ENCODE measurements at places on chromosomes 4 and X. TPM values are rescaled to one million over a fixed set of nuclear protein-coding genes. Genes with fewer than 3 reads are reported as not detected.

Gene TCP11X2
- not detected for total RNA-seq

Gene CWH43
- total RNA-seq, result not detected

Gene NPY1R
- total RNA-seq, result not detected

Gene BRS3
- not detected for total RNA-seq

DNA sequence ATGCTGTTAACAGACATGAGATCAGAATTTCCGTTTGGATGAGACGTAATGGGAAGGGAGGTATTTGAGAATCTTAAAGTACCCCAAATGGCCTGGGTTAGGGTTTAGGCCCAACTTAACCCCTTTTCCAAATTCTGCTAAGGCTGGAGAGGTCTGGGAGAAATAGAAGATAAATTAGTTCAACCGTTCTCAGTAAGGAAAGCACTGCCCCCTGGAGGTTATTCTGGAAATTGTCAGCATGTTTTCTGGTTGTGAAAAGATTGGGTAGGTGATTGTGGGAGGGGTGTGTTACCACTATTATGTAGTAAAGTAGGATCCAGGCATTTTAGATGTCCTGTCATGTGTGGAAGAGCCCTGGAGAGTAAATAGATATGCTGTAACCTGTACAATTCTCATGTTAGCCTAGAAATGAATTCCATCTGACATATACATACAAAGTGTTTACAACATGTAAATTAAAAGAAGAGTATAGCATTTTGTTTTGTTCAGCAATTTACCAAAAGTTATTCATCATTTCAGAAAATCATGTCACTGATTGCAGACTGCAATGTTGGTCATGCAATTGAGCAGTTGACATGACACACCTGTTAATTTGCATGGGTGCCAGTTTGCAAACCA lies 26.8 kb upstream of the GRXCR1 start:
- peak; percentile 18 for DNase-seq
- H3K27me3 ChIP-seq, result no peaks in the 10 kb centered on the region
- H3K36me3 ChIP-seq, result no peaks in the 10 kb centered on the region
- no peaks in the 10 kb centered on the region for H3K4me1 ChIP-seq
- H3K27ac ChIP-seq, result no peak overlapping the region

DNA sequence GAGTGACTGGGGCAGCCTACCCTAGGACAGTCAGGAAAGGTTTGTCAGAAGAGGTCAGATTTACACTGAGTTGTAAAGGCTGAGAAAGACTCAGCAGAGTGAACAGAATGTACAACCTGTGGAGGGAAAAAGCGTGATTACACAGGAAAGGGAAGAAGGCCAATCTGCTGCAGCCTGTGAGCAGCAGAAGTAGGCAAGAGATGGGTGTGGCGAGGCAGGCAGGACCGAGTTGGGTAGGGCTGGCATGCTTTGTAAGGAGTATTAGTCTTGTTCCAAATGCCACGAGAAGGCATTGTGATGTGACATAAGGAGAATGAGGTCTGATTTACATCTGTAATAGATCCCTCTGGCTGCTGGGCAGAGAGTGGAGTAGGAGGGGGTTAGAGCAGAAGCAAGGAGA lies 12.6 kb downstream of the SGMS2 start:
- no peaks in the 10 kb centered on the region for H3K27me3 ChIP-seq
- no peak overlapping the region for H3K27ac ChIP-seq
- DNase-seq, result no peak

DNA sequence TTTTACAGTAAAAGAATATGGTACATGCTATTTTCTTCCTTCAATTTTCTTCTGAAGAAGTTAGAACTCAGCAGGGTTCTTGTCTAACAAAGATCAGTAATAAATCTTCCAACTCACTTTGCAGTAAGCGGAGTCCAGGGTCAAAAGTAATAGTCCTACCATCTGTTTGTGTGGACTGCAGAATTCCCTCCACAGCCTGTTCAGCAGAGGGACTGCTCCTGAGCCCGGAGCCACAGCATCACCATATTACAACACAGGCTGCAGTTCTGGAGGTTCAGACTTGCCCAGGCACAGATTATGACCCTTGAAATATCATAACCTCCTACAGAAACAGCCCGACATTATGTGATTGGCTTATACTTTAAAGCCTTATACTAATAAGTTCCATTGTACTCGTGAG lies 10.3 kb downstream of the FHDC1 start:
- H3K4me1 ChIP-seq, result no peaks in the 10 kb centered on the region
- no peaks in the 10 kb centered on the region for H3K36me3 ChIP-seq
- H3K4me3 ChIP-seq, result no peak overlapping the region
- no peak overlapping the region for H3K27ac ChIP-seq
- no peak for DNase-seq

DNA sequence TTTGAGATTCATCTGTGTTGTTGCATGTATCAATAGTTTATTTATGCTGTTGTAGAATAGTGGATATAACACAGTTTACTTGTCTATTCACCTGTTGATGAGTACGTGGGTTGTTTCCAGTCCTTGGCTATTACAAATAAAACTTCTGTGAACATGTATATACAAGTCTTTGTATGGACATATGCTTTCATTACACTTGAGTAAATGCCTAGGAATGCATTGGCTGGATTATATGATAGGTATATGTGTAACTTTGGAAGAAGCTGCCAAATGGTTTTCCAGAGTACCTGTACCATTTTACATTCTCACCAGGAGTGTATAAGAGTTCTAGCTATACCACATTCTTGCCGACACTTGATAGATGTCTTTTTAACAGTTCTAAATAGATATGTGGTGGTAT lies 16.5 kb downstream of the ART3 start:
- no peak for DNase-seq
- H3K27me3 ChIP-seq, result no peaks in the 10 kb centered on the region
- H3K36me3 ChIP-seq, result no peaks in the 10 kb centered on the region
- H3K27ac ChIP-seq, result no peak overlapping the region

GRCh38 chr4:153468587-153468986 lies 2.4 kb downstream of the TMEM131L start:
- H3K36me3 ChIP-seq, result peaks cover 2% of the 10 kb centered on the region
- H3K4me3 ChIP-seq, result no peak overlapping the region
- peaks cover 18% of the 10 kb centered on the region for H3K4me1 ChIP-seq
- H3K27ac ChIP-seq, result no peak overlapping the region
- DNase-seq, result no peak

DNA sequence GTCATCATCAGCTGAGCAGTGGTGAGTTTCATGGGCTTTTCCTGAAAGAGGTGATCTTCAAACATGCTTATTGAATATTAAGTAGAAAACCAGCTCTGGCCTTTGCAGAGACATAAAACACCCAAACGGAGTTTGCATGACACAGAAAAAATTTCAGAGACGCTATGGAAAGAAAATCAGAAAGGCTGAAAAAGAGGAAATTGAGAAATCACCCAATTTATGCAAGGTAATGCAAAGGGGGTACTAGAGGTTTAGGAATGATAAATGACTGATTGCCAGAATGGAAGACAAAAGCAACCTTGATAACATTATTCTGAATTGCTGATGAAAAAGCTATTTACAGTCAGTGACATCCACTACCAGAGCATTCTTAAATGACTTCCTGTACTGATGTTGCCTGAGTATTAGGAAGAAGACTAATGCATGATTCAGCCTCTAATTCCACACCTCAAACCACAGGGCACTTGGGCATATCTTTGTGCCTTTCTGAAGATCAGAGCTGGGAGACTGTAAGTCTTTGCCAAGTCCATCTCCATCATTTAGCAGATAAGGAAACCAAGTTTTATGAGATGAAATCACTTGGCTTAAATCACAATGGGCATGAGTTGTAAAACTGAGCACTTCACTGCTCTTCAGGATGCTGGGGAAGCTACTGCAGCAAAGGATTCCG lies 565.7 kb downstream of the PPARGC1A start:
- H3K27me3 ChIP-seq, result no peaks in the 10 kb centered on the region
- H3K27ac ChIP-seq, result no peak overlapping the region
- H3K4me1 ChIP-seq, result no peaks in the 10 kb centered on the region
- H3K4me3 ChIP-seq, result no peak overlapping the region
- H3K36me3 ChIP-seq, result no peaks in the 10 kb centered on the region
- DNase-seq, result no peak

GRCh38 chrX:48001260-48001659 lies 2.5 kb downstream of the ZNF182 start:
- H3K27ac ChIP-seq, result no peak overlapping the region
- H3K27me3 ChIP-seq, result no peaks in the 10 kb centered on the region
- H3K36me3 ChIP-seq, result peaks cover 3% of the 10 kb centered on the region
- no peak overlapping the region for H3K4me3 ChIP-seq

GRCh38 chrX:24651783-24652182 lies 4.6 kb upstream of the PCYT1B start:
- H3K27me3 ChIP-seq, result no peaks in the 10 kb centered on the region
- no peaks in the 10 kb centered on the region for H3K36me3 ChIP-seq
- H3K4me1 ChIP-seq, result no peaks in the 10 kb centered on the region
- H3K27ac ChIP-seq, result no peak overlapping the region
- H3K4me3 ChIP-seq, result no peak overlapping the region
- no peak for DNase-seq

DNA sequence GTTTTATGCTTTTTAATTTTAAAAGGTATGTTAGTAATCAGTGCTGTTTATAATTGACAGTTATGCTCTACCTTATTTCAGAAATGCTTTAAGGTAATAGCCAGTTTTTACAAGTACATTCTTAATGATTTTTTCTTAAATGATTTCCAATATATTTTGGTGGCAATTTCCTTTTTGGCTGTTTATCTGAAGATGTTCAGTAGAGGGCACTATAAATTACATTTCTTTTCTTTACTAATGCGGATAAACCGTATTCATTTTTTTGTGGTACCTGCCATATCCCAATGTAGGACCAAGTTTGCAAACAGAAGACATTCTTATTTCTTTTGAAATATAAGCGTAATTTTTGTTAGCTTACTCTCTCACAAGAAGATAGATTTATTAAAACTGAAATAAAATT lies 65.4 kb downstream of the CCKAR start:
- no peaks in the 10 kb centered on the region for H3K27me3 ChIP-seq
- DNase-seq, result no peak
- no peaks in the 10 kb centered on the region for H3K4me1 ChIP-seq

DNA sequence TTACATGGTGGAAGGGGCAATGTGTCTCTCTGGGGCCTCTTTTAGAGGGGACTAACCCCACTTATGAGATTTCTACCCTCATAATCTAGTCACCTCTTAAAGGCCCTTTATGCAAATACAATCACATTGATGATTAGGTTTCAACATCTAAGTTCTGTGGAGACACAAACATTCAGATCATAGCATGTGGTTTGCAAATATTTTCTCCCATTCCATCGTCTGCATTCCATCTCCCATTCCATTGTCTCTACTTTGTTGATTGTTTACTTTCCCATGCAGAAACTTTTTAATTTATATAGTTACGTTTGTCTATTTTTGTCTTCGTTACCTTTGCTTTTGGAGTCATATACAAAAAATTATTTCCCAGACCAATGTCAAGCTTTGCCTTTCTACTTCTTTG lies 927.5 kb upstream of the INTU start:
- H3K36me3 ChIP-seq, result no peaks in the 10 kb centered on the region
- DNase-seq, result no peak
- no peak overlapping the region for H3K27ac ChIP-seq
- H3K4me1 ChIP-seq, result no peaks in the 10 kb centered on the region

DNA sequence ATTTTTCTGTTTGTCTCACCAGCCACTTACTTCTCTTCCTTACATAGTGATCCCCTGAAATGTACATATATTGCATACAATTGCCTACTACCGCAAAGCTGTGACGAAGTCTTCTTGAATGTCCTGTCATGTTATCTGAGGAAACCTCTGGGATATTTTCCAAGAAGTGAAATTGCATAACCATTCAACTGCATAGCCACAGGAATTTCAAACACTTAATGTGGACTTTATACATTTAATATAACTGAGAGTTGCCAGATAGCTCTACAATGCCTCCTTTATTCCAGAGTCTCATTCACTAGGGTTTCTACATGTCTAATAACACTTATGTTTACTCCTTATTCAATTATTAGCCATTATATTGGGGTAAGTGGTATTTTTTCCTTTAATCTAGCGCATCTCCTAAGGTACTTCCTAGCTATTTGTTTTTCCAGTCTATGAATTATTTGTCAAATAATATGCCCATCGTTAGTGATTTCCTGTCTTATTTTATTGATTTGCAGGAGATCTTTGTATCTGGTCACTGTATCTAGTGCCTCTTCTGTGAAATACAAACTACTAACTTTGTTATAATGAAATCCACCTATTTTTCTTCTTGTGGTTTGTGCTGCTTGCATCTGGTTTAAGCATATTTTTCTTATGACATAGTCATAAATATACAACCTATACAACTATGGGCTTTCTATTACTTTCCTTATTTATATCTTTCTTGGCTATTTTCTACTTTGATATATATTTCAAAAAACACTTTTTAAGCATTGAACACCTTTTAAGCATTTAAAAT lies 69.2 kb upstream of the GRID2 start:
- peak; percentile 45 for DNase-seq
- H3K27me3 ChIP-seq, result no peaks in the 10 kb centered on the region

All from Panc1 (cell line).